ENCODE measurements at places on chromosomes 6 and 20.
A peak's percentile ranks its signal among the peaks of the same experiment; 100 is the strongest.

DNA sequence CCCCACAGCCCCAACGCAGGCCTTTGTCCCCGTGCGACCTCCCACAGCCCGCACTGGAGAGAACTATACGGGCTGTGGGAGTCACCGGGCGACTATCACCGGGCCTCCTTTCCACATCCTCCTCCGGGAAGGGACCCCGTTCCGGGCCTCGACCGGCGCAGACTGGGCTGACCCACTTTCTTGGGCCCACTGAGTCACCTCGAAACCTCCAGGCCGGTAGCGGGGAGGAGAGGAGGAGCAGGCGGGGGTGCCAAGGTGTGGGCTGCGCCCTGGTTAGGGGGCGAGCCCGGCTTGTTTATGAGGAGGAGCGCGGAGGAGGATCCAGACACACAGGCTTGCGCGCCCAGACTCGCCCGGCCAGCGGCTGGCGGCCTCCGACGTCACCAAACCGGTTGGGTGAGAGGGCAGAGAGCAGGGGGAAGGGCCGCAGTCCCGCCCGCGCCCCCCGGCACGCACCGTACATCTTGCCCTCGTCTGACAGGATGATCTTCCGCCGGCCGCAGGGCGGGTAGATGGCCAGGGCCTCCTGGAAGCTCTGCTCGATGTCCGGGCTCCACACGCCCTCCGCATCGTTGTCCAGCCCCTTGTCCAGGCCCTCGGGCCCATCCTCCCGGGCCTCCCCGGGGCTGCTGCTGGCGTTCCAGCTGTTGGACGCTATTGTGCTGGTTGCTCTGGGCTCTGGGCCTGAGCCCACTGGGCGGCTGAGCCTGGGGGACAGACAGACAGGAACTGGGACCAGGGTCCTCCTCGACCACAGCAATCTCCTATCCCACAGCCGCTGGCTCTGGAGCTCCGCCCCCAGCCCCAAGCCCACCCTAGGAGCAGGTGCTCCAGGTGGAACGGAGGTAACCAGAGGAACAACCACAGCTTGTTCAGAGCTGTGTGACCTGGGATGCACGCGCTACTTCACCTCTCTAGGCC is 10.6 kb downstream of the TEAD3 start:
- DNase-seq: no peak

DNA sequence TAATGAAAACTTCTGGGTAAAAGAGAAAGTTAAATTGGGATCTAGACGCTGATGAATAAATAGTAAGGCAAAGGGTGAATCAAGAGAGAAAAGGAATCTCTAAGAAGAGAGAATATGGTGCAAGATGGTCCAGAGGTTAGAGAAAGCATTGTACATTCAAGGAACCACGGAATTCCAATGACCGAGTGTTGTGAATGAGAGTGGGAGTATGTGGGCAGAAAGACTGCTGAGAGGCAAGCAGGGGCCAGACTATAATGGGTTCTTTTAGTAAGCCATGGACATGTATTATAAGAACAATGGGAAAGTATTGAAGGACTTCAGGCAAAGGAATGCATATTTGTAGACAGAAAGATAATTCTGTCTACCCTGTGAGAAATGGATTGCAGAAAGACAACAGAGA is 45.2 kb downstream of the SPTLC3 start:
- no peak for DNase-seq

- peak; percentile 31 for DNase-seq
Measured at GRCh38 chr6:129786548-129786947, 74.6 kb downstream of the TMEM244 start.

DNA sequence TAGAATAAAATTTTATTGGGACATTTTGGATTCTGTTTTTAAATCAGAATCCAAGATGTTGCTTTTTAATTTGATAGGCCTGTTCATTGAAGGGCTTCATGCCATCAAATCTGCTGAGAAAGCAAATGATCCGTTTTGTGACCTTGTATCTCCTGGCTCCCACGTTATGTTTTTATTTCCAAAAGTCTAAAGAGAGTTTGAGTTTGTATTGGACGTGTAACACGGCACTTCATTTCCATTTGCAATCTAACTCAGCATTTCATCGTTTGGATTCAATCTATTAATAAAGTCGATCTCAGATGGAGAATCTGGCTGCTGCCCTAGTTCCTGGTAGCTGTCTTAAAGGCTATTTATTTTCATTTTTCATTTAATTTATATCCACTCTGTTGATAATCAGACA is 17.0 kb downstream of the KIF25 start:
- DNase-seq: no peak

GRCh38 chr6:21259660-21260059 is 333.9 kb upstream of the SOX4 start:
- no peak for DNase-seq

DNA sequence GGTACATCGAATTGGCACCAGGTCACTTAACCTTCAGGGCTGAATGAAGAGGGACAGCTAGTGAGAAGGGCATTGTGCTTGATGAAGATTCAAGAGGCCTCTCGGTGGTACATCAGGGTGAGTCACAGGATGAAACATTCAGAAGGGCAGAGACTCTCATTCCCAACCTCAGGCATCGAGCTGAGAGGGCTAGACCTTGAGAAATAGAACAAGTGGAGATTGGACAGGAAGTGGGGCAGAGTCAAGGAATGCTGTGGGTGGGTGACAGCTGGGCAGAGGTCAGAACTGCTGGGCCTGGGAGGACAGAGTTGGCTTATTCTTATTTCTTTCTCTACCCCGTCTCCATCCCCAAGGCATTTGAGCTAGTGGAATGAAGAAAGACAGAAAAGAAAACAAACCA is 126.0 kb downstream of the SCML4 start:
- peak; percentile 45 for DNase-seq

DNA sequence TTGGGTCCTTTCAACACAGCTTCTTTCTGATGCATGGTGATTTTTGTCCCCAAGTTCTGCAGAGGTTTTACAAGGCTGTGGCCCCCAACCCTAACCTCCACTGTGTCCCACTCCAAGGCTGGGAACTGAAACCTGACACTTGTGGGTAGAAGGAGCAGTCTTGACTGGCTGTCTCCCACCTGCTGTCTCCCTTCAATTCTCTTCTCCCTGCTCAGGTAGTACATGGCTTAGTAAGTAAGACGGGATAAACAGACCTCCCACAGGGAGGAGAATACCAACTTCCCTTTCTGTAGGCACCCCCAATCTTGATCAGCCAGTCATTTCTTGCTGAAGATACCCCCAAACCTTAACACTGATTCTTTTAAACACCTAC is 25.0 kb downstream of the TGM6 start:
- no peak for DNase-seq

DNA sequence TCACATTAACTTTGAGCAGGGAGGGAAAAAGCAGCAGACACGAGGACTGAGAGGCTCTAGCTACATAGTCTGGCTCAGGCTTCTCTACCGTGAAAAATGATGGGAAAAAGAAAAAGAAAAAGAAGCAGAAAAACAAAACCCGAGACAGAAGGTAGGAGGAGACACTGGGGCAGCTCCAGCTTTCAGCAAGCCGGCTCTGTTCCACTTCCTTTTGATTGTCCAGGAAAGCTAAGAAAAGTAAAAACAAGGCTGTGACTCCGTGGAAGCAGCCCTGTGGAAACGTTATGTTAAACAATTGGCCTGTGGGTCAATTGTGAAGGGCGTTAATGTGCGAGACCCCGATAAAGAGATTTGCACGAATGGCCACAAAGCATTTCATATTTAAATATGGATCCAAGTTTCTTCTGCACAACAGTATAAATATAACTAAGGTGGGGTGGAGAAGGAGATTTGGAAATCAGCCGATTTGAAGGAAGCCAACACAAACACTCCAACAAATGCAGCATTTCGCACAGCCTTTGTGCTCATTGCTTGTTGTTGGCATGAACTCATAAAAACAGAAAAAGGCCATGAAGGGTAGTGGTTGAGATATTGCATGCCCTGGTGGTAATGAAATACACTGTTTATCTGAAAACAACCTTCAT is 236.9 kb upstream of the JAG1 start:
- no peak for DNase-seq

DNA sequence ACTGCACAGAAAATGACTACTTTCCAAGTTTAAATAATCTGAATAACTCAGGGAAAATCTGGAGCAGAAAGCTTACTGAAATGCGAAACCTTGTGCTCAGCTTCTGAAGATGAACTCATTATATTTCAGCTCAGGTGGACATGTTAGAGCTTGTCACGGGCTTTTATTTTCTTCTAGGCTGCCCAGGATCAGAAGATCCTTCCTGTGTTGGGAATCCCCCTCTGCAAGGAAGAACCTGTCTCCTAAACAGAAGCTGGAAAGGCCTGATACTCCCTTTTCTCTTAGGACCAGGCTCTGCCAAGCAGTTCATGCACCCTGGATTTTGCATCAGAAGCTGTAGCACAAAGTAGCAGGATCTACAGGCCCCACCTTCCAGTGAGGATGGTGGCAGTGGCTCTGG is 5.1 kb upstream of the SLC2A12 start:
- DNase-seq: no peak

DNA sequence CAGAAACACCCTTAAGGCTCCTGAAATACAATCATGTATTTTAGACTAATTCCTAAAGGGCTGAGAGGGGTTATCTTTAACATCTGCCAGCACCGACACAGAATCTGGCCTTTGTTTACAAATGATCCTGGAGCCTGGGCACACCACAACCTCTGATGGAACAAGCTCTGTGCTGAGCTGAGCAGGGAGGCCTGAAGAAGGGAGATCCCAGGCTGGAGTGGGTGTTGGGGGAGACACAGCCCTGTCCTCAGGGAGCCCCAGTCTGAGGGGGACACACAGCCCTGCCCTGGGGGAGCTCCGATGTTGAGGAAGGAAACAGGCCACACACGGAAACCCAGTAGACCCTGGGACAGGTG is 130.5 kb downstream of the VEGFA start:
- no peak for DNase-seq

- no peak for DNase-seq
Measured at GRCh38 chr6:98831959-98832283, 2.5 kb upstream of the POU3F2 start.

- no peak for DNase-seq
Measured at GRCh38 chr20:41621421-41621820, 3.2 kb upstream of the CHD6 start.

DNA sequence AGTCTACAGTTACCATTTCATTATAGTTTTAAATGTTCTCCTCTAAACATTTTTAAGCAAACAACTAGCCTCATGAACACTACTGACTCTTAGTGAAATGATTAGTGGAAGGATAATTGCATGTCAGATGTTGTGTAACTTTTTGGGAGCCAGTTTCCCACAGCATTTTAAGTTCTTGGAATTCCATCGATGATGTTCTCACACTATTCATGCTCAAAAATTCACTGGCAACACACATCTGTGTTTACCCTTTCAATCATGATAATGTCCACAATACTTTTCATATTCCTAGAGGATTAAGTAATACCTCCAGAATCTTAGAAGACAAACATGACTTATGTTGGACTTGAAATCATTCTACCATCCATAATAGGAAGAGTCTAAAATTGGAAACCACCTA is 678.1 kb upstream of the ID4 start:
- no peak for DNase-seq

DNA sequence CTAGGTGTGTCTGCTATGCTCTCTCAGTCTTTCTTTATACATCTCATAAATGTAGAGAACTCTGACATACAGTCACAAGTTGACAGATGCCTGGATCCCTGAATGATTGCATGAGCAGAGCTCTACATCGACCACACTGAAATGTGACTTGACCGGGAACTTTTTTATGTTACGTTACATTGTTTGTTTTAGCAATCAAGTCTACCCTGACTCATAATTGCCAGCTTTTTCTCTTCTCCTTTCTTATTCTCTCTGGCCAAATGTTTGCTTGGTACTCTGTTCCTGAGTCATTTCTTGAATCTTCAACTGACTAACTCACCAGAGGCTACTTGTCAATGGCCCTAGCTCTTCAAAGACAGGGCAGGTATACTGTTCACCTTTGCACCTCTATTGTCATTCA is 213.6 kb upstream of the DTNBP1 start:
- no peak for DNase-seq

- DNase-seq: no peak
Measured at GRCh38 chr6:21609881-21610329, 16.4 kb downstream of the SOX4 start.

DNA sequence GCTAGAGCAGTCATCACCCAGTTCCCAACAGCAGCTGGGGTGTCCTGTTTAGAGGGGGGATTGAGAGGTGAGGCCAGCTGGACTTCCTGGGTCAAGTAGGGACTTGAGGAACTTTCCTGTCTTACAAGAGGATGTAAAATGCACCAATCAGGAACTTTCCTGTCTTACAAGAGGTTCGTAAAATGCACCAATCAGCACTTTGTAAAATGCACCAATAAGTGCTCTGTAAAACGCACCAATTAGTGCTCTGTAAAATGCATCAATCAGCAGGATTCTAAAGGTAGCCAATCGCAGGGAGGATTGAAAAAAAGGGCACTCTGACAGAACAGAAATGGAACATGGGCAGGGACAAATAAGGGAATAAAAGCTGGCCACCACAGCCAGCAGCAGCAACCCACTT is 225.7 kb downstream of the GMPR start:
- DNase-seq: no peak

DNA sequence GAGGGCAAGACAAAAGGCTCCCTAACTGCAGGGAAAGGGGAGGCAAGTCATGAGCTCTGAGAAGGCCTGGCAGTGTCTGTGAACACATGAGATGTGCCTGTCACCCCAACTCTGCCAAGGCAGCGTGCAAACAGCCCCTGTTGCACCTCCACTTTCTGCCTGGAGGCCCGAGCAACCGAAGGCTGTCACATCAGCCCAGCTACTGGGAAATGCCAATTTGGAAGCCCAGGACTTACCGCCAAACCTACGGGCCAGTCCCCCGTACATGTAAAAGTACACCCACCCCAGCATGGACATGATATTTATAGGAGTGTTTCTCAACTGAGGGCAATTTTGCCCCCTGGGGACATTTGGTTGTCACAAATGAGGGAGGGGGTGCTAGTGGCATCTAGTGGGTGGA is 27.3 kb upstream of the RPP40 start:
- no peak for DNase-seq

- no peak for DNase-seq
Measured at GRCh38 chr6:46510651-46511050, 19.4 kb upstream of the RCAN2 start.

GRCh38 chr6:925656-926213 is 232.8 kb upstream of the EXOC2 start:
- no peak for DNase-seq

GRCh38 chr20:48898896-48899530 is 22.5 kb upstream of the ARFGEF2 start:
- DNase-seq: no peak

GRCh38 chr20:57514273-57514751 is 10.6 kb downstream of the CTCFL start:
- peak; percentile 76 for DNase-seq

GRCh38 chr6:52230685-52231084 is 13.6 kb downstream of the IL17F start:
- DNase-seq: no peak

DNA sequence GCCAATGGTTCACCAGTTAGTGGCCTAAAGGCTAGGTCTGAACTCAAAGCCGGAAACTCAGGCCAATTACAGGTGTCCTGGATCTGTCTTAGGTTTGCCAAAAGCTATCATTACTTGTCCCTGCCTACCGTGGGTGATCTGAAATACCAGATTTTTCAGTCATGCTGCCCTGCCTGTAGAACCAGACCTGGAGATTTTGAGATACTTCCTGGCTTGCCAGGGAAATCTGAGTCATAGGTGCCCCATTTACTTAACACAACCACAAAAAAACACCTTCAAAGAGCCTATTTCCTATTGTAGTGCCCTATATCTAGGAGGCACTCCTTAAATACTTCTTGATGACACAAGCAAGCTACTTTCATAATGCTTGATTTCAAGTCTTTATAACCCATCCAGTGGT is 13.9 kb upstream of the RANBP9 start:
- no peak for DNase-seq

All from RKO (cell line).